Tibial artery (tissue), 4 donors: ENCODE measurements at places on chromosomes 4 and X.

DNA sequence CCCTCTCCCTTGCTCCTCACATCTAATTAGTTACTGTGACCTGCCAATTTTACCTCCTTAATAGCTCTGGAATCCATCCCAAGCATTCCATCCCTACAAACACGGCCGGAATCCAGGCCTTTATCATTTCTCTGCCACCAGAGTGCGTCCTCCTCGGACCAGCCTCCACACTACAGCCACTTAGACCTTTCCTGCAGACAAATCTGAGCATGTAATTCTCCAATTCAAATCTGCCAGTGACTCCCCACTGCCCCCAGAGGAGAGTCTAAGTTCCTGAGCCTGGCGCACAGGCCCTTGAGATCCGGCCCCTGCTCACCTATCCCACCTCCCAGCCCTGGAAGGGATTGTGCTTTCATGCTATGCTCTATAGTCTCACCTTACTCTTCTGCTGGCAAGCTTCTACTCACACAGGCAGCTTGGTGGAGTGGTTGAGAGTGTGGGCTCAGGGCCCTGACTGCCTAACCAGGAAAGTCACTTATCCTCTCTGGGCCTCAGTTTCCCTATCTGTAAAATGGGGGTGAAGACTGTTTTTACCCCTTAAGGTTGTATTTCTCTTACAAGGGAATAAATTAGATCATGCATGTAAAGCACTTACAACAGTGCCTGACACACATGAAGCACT lies 31.2 kb downstream of the PJA1 start:
- DNase-seq = no peak

DNA sequence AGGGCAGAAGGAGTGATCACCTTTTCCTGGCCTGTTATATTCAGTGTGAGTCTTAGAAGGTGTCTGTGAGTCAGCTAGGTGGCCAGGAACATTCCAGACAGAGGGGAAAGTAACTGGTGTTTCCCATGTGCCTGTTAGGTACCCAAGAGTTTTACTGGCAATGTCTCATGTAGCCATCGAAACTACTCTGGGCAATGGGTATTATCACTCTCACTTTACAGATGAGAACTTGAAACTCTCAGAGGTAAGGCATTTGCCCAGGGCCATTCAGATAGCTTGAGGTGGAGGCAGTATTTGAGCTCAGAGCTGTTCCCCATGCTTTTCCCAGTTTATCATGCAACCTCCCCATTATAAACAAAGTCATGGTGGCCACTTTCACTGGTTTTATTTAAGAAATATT lies 80.4 kb upstream of the NHS start:
- DNase-seq = no peak

DNA sequence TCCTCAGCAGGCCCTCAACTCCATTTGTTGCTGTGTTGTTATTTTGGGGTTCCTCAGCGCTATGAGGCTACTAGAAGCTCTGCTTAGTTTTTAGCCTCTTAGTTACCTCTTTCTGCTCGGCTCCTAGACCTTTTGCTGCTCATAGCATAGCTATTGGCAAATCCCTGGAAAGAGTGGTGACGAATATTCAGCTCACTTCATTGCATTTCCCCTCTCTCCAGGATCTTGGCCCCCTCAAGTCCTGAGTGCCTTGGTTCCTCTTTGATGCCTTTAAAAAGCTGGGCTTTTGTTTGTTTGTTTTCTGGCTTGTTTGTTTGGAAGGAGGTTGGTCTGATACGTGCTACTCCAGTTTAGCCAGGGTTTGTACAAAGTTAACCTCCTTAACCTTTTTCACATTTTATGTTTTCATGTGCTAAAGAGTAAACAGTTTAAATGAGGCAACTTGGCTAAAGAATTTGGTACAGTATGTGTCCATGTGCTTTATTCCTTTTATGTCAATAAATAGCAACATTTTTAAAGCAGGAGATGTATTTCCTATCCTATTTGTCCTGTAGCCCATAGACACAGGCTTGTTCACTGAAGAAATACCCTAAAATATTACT lies 31.5 kb downstream of the SMAD1 start:
- DNase-seq = no peak

DNA sequence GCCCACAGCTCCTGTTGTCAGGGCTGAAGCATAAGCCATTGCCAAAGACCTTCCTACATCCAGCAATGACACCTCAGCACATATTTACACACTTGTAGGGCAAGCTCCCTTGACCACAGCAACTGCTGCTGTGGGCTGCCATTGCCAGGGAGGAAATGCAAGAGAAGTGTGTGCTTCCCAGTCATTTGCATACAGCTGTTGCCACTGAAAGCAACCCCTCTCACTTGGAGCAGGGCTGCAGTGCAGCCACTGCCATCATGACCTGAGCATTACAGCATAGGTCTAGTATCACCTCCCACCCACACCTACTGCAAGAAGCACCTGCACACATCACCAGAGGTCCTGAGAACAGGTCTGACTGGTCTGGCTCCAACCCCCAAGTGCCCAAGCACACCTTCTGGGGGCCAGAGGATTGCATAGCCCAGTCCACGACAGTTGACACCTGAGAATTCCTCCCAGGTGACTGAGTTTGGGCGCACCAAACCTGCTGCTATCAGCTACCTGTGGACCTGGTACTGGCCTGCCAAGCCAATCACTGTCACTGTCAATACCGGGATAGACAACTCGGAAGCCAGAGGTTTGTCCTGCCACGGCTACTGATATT lies 636.5 kb upstream of the SLIT2 start:
- no peak for DNase-seq

DNA sequence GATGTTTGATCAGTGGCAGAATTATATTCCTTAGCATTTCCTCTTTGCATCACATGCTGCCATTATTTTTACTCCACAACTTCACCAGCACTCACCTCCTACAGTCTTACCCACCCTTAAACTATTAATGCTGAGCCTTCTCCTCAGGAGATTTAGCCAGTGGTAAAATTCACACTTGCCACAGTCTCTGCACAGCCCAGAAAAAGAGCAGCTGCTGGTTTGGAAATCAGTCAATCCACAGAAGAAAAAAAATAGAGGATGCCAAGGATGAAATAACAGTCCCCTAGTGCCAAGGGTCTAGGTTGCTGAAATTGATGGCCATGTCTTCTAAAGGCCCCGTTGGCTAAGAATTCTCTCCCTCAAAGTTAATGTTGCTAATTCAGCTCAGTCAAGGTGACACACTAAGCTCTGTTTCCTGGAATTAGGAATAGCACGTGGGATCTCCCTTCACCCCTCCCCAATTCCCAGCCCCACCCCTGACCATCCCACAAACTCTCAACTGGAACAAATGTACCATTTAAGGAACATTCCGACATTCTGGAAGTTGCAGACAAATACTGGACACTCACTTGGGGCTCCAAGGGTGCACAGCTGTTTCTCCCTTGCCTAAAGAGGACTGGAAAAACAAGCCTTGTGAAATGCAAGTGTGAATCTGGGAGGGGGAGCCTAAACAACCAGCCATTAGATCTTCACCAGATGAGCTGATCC lies 5.7 kb downstream of the ATP1B4 start:
- DNase-seq = no peak
